ENCODE measurements at places on chromosomes 7 and 10. TPM values are rescaled to one million over a fixed set of nuclear protein-coding genes. Genes with fewer than 3 reads are reported as not detected.

GRCh38 chr7:37683246-37684120, at the start of gene GPR141:
GPR141 (plus strand) TSS chr7:37683766; CDS start chr7:37740394, 56,628 bp downstream.
- DNase-seq, result no peak

DNA sequence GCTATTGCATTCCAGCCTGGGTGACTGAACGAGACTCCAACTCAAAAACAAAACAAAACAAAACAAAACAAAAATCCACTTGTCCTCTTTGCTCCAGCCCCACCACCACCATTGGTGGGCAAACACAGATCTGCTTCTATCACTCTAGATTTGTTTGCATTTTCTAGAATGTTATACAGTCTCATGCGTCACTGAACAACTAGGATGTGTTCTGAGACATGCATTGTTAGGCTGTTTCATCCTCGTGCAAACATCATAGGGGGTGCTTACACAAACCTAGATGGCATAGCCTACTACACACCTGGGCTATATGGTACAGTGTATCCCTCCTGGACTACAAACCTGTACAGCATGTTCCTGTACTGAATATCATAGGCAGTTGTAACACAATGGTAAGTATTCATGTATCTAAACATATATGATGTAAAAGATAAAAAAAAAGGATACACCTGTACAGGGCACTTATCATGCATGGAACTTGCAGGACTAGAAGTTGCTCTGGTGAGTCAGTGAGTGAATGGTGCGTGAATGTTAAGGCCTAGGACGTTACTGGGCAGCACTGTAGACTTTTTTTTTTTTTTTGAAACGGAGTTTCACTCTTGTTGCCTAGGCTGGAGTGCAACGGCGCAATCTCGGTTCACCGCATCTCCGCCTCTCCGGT, 45.3 kb downstream of the BTBD16 start:
- DNase-seq, result no peak

DNA sequence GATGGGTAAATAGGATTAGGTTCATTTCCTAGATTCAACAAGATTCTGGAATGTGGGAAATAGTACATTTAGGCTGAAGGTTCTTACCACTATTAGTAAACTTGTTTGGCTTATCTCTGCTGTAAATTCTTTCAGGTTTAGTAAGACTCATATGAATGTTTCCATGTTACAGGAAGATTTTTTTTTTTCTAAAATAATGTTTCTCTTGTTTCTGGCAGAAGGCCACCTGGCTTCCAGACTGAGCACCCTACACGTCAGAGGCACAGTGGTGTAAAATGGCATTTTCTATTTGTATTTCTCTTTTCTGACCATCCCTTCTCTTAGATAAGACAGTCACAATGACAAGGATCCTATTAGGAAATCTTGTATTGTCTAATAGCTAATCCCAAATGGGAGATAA, 22.7 kb upstream of the AASS start:
- DNase-seq, result no peak

DNA sequence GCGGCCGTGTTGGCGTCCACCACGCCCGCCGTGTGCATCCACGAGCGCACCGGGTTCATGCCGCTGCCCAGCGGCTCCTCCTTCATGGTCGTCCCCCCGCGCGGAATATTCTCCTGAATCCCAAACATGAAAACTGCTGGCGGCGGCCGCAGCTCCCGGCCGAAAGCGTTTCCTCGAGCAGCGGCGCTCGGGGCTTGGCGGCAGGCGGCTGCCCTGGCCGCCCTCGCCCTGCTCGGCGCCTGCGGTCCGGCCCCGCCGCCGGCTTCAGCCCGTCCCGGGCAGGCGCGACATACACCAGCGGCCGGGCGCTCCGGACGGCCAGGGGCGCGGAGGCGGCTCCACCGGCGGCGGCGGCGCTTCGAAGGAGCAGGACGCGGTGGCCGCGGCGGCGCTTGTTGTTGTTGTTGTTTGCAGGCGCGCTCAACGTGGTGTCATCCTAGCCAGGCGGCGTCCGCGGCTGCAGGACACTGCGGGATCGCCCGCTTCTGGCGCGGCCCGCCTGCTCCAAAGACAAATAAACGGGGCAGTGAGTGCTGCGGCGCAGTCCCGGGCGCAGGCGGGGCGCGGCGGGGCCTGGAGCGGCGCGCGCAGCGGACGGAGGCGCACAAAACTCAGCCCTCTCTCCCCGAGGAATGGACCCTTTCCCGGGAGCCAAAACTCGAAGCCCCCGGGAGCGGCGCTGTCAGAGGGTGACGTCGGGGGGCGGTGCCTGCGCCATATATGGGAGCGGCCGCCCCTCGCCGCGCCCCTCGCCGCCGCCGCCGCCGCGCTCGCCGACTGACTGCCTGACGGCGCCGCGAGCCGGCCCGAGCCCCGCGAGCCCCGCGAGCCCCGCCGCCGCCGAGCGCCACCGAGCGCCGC, at the start of gene EBF3:
Gene EBF3 (minus strand): TSS at position 634 of the 861 bp plus-strand sequence. CDS start 506 bp downstream, at position 128.
- DNase-seq, result peak; percentile 91

GRCh38 chr10:89206402-89207180, 526 bp downstream of the CH25H start:
- DNase-seq, result peak; percentile 62

The GPNMB gene
- total RNA-seq, result 190 TPM

The ZC3HAV1L gene
- total RNA-seq, result 4.4 TPM

The CALN1 gene
- not detected for total RNA-seq

The PILRA gene
- 4.8 TPM for total RNA-seq

DNA sequence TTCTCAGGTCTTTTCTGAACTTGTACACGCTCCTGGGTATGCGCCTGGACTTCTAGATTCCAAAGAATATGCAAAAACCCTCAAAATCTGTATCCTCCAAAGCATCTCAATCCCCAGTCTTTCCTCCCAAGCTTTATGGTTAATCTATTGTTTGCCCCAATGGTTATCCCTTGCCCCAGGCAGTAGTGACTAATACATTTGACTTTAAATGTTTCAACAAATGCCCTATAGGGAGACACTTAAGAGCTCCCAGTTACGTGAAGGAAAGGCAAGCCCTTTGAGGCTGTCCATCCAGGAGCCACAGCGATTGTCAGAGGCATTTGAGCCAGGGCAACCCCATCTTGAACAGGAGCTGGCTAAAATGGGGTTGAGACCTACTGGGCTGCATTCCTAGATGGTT, 12.7 kb upstream of the FOXL3 start:
- no peak for DNase-seq

The TRPV5 gene
- not detected for total RNA-seq

The RBM48 gene
- 14.8 TPM for total RNA-seq

DNA sequence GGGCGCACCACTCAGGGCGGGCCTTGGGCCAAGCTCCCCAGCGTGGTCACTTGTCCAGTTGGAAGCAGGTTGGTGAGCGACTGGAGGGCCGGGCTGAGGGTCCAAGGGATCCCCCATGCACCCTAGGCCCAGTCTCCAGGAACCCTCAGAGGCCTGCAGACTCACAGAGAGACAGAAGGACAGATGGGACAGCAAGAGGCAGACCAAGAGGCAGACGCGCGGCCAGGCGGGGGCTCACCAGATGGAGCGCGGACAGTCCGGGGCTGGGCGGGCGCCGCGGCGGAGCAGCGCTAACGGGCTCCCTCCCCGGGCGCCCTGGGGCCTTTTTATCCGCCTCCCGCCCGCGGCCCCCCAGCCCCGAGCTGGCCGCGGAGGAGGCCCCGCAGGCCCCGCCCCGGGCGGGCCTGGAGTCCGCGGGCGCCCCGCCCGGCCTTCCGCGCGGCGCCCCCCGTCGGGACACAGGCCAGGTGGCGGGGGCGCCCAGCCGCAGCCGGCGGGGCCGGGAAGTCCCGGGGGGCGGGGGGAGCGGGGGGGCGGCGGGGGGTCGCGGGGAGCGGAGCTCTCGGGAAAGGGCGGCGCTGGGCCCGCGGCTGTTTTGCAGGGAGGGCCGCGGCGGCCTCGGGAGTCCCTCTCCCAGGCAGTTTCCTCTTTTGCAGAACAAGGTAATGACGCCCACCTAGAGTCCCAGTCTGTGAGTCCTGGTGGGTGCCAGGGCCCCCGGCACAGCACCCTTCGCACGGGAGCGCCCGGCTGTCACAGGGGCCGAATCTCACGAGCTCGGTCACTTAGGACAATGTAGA, at the start of gene LOXL4:
Gene LOXL4 (minus strand): TSS at position 301 of the 800 bp plus-strand sequence. CDS start 5,175 bp downstream, outside the sequence.
- peak; percentile 77 for DNase-seq

The OR6B1 gene
- total RNA-seq, result not detected

DNA sequence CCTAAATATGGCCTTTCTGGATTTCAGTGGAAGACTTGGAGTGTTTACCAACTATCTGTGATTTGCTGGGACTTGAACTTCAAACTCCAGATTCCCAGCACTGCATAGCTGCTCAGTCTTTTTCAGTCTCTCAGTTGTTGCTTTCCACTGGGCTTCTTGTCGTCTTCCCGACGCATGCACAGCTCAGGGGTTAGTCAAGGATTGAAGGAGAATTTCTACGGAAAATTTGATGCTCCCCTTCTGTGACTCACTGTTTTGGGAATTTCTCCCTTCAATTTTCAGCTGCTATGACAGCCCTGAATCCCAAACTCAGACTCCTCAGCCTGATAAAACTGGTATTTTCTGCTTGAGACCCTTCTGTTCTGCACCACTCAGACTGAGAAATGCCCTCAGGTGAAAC, 91.7 kb downstream of the CYP26A1 start:
- no peak for DNase-seq

The PDZD7 gene
- total RNA-seq, result 0.94 TPM

The OR2A7 gene
- total RNA-seq, result 0.40 TPM

DNA sequence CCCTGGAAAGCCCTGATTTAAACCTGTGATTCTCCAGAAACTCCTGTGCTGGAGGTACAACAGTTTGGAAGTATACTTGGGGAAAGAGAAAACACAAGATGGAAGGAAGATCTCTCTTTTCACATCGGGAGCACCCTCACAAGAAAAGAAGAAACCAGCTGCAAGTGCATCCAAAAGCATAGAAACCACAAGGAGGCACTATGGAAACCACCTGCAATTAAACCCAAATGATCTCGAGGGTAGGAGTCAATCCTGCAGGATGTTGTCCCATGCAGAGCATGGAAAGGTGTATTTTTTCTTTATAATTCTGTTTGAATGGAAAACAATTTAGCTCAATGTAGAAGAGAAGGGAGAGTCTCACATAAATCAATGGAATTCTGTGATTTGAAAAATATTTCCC, 210.5 kb downstream of the TWIST1 start:
- DNase-seq, result no peak

- no peak for DNase-seq
Observed at GRCh38 chr10:58574058-58574457, 61.4 kb downstream of the BICC1 start.

DNA sequence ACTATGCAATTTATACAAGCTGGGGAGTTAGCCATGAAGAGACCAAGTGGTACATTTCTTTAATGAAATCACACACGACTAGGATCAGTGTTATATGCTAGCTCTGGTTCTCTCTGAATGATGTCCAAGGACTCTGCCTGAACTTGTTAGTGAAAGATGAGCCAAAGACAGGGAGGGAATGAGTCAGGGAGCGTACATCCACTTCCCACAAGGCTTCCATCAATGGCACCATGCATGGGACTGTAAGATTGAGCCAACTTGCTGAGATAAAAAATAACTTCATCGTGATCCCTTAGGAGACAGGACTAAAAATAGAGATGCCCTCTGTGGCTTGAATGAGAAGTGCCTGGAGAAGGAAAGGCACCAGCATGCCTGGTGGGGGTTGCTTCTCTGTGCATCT, 629.7 kb downstream of the ACTR3B start:
- no peak for DNase-seq

The FAM25A gene
- total RNA-seq, result not detected

The DNAJC9 gene
- total RNA-seq, result 9.8 TPM

GRCh38 chr10:29189256-29189655, 99.6 kb upstream of the LYZL1 start:
- DNase-seq, result no peak

The SMKR1 gene
- total RNA-seq, result not detected

DNA sequence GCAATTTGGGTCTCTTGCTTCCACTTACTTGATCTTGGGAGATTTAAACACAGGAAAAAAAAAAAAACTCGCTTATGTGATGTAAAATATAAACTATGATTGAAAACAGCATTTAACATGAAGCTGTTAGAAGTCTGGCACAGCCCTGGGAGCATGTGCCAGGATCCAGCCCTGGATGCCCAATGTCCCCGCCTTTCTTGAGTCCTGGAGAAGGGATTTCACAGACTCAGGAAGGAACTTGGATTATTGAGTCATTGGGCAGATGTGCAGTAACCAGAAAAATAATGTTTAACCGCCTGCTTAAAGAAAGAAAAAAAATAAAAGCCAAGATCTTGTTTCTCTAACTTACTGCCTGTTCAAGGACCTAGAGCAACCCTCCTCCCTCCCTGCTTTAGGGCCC, 3.7 kb upstream of the JCAD start:
- no peak for DNase-seq

DNA sequence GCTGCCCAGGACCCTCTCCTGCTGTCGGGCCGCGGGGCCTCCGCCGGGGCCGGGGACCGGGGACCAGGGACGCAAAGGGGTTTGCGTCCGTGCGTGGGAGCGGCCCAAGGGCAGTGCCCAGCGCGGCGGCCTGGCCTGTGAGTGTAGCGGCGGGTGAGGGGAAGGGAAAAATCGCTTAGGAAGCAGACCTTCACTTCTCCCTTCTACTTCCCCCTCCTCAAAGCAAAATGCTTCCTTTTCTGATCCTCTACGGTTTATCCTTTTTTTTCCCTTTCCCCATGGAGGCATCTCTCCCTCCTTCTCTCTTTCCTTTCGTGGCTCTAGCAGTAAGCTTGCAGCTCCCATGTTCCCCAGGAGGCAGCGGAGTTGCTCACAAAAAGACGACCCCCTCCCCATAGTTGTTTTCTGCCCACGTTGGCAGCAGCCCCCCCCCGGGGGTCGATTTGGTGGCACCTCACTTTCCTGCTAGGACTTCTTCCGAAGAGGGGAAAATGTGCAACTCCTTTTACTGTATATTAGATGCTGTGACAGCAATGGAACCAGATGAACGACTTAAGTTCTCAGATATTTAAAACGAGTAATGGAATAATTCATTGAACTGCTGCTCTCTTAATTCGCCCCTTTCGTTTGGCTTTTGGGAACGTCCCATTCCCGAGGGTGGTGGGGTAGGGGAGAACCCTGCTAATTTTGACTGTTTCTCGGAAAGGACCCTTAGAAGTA, 724 bp downstream of the CAPZA2 start:
- peak; percentile 54 for DNase-seq

The CALCR gene
- total RNA-seq, result 0.22 TPM

DNA sequence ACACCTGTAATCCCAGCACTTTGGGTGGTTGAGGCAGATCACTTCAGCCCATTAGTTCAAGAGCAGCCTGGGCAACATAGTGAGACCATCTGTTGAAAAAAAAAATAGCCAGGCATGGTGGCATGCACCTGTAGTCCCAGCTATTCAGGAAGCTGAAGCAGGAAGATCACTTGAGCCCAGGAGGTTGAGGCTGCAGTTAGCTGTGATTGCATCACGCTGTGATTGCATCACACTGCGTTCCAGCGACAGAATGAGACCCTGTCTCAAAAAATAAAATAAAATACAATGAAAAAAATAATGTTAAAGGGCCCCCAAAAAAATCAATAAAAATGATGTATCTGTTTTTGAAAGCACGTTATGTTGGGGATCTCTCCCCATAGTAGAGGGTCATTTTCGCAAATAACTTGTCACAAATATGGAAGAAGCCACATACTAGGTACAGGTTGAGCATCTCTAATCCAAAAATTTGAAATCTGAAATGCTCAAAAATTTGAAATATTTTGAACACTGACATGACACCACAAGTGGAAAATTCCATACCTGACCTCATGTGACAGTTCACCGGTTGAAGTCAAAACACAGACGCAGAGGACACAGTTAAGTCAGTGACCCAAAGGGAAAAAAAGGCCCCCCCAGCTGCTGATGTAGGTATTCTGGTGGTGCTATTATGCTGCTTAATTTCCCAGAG, 9.5 kb downstream of the CISD1 start:
- no peak for DNase-seq

The HOXA3 gene
- total RNA-seq, result 0.28 TPM

- no peak for DNase-seq
Observed at GRCh38 chr7:48868916-48869315, 55.4 kb upstream of the CDC14C start.

The IQCE gene
- total RNA-seq, result 15.2 TPM

- DNase-seq, result no peak
Observed at GRCh38 chr7:140744005-140744404, 47.5 kb downstream of the NDUFB2 start.

The CLDN4 gene
- total RNA-seq, result 0.14 TPM
